Activated T-helper 1 cell treated with anti-CD3 and anti-CD28 coated beads, Interleukin-2, amount 50 U/mL, for 16 hours (primary cell): ENCODE measurements at places on chromosomes 1 and 21.

- DNase-seq: no peak
Observed at GRCh38 chr21:42716074-42716473, 62.7 kb downstream of the PDE9A start.

GRCh38 chr1:243575070-243575469, 275.0 kb downstream of the AKT3 start:
- DNase-seq: no peak

GRCh38 chr1:47680815-47681475, 243.1 kb downstream of the FOXD2 start:
- DNase-seq: no peak

GRCh38 chr21:34280959-34281358, 82.8 kb upstream of the KCNE2 start:
- no peak for DNase-seq

- no peak for DNase-seq
Observed at GRCh38 chr1:44016041-44016889, 15.0 kb downstream of the SLC6A9 start.

- DNase-seq: no peak
Observed at GRCh38 chr1:15944308-15945010, 31.4 kb downstream of the ZBTB17 start.

DNA sequence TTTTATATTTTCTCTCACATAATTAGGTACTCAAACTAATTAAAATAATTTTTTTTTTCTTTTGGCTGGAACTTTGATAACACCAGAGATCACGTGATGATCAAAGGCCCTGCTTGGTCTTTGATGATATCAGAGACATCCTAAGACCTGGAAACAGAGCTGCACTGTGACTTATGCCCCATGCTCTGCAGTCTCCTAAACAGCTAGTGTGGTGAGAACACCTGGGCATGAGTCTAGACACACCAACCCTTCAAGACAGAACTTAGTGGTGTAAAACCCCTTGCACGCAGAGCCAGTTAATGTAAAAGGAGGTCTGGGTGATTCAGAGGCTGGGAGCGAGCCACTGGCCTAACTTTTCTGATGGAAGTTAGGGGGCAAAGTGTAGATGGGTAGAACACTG, 70.3 kb downstream of the OMA1 start:
- DNase-seq: no peak

DNA sequence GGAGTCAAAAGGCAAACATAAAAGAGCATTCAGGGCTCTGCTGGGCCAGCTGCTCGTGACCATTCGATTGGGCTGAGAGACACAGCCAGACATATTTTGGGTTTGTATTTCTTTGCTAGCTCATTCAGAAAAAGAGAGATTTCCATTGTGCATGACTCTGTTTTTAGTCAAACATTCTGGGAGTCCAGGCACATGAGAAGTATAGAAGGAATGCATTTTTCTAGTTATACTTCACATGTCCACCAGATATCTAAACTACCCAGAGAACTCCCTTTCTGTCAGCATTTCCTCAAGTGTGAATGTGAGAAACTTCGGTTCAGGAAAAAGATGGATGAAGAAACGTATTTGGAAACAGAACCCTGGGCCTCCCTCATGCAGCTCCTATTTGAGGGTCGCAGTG, 6.3 kb upstream of the KCNE1 start:
- no peak for DNase-seq

DNA sequence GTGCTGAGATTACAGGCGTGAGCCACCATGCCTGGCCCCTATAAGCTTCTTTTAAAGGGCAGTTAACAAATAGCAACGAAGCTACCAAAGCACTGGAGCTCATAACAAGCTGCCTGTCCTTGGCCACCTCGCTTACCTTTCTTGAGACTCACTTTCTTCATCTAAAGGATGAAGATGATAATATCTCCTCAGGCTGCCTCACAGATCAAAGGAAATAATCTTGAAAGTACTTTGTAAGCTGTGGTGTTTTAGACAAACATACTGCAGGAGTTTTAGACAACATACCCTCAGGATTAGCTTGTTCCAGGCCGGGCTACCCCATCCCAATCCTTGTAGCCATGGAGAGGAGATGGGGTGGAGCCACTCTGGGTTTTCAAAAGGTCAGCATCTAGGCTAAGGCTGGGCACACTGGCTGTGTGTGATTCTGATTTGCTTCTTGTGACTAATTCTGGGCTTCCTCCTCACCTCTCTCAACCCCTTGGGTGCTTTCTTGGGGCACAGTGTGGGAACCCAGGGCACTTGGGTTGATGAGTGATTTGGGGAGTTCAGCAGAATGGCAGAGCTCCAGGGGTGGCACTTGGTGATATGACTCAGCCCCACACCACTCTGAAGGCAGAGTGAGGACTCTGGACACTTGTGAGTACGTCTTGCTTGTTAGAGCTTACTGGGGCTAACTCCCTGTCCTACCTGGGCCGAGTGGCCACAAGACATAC, 5.2 kb downstream of the GPR25 start:
- DNase-seq: peak; percentile 33

GRCh38 chr21:44261675-44262295, at the start of gene DNMT3L:
Gene DNMT3L, minus strand, starts transcription at chr21:44261897. Its CDS starts 638 bp downstream, at chr21:44261259.
- no peak for DNase-seq

DNA sequence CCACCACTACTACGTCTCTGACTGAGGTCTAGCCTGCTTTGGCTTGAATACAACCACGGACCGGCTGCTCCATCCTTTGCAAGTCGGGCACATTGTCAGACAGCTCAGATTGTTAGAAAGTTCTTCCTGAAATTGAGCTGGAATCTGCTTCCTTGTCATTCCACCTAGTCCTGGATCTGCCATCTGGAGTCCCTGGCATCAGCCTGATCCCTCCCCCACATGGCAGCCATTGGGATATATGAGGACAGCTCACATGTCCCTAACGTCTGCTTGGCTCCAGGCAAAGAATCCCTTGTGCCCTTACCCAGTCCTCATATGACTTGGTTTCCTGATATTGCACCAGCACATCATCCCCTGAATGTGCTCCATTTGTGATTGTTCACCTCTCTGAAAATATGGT, 56.3 kb upstream of the SYT6 start:
- no peak for DNase-seq

- no peak for DNase-seq
Observed at GRCh38 chr1:219271818-219272535, 98.3 kb downstream of the LYPLAL1 start.

DNA sequence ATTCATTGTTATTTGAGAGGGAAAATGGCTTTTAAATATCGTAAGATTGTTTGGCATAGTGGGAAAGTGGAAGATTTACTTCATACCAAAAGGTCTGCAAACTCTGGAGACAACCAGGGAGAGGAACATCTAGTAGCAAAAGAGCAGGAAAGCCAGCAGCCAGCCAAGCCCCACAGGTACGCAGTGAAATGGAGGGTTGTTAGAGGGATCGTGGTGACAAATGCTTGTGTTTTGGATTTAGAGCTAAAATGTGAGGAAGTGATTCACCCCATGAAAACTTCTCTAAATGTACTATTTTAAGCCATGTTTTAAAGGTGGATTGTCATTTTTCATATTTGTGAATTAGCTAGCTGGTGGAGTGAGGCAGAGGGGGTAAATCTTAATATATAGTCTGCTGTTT, 69.3 kb downstream of the RPS6KC1 start:
- no peak for DNase-seq

GRCh38 chr1:1788136-1788535, 9.9 kb upstream of the NADK start:
- no peak for DNase-seq

- no peak for DNase-seq
Observed at GRCh38 chr1:220226752-220227151, 45.5 kb downstream of the RAB3GAP2 start.

DNA sequence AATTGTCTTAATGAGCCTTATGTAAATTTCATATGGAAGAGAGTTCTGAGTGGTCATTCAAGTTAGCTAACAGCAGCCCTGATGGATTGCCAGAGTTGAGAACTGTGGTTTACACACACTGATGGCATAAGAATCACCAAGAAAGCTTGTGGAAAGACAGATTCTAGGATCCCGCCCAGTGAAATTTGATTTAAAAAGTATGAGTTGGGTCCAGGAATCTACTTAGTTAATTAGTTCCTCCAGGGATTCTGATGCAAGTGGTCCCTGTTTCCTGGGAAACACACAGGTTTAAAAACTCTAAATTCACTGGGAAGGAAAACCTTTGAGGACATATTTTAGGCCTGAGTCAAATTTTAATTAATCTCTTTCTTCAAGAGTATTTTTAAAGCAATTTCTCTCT, 144.3 kb downstream of the NTPCR start:
- DNase-seq: no peak

- no peak for DNase-seq
Observed at GRCh38 chr21:45511661-45512431, 30.4 kb downstream of the SLC19A1 start.

DNA sequence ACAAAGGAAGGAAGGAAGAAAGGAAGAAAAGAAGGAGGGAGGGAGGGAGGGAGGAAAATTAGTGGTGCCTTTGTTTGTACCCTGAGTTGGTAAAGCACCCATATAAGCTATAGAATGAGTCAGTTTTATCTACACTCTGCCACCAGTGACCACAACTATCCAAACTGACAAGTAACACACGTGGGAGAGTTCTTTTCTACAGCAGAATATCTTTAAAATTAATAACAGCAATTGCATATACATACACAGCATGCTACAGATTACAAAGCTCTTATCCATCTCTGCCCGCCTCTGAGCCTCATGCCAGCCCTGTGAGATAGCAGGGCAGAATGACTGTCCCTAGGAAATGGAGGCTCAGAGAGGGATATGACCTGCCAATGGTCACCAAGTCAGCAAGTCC, 20.3 kb downstream of the CDCP2 start:
- no peak for DNase-seq

DNA sequence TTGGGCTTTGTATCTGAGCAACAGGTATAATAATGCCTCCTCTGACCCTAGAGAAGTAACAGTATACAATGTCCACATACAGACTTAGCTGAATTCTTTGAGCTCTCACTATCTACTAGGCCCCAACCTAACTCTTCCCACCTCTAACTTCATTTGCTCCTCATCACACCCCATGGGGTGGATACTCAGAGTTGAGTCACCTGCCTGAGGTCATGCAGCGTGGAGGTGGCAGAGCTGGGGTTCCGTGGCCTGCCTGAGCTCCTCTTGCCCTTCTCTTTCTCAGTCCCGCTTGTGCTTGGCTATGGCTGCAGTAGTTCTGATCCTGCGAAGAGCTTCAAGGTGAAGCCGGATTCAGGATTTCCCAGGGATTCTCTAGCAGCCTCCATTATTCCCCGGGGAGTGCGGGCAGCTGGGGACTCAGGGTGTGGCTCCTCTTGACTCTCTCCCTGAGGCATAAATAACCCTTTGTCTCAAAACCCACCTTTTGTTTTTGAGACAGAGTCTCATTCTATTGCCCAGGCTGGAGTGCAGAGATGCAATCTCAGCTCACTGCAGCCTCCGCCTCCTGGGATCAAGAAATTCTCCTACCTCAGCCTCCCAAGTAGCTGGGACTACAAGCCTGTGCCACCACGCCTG, 29.9 kb upstream of the ACTL8 start:
- no peak for DNase-seq
